ENCODE measurements at places on chromosomes 5 and 9. TPM values are rescaled to one million over a fixed set of nuclear protein-coding genes. Genes with fewer than 3 reads are reported as not detected.
A peak's percentile ranks its signal among the peaks of the same experiment; 100 is the strongest.

DNA sequence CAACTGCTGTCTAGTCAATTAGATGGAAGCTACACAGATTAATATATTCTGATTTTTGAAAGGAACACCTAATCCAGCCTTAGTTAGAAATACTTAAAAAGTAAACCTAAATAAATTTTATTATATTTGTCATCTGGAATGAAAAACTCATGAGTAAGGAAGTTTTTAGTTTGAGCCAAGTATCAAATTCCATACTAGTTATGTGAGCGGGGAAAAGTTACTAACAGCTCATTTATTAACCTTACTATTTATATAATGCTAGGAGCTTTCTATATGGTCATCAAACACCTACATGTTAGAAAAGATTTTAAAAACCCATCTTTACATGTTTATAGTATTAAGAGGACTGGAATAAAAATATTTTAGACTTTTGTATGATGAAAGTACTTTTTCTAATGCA is 41.6 kb upstream of the POU5F2 start:
- no peak for DNase-seq

DNA sequence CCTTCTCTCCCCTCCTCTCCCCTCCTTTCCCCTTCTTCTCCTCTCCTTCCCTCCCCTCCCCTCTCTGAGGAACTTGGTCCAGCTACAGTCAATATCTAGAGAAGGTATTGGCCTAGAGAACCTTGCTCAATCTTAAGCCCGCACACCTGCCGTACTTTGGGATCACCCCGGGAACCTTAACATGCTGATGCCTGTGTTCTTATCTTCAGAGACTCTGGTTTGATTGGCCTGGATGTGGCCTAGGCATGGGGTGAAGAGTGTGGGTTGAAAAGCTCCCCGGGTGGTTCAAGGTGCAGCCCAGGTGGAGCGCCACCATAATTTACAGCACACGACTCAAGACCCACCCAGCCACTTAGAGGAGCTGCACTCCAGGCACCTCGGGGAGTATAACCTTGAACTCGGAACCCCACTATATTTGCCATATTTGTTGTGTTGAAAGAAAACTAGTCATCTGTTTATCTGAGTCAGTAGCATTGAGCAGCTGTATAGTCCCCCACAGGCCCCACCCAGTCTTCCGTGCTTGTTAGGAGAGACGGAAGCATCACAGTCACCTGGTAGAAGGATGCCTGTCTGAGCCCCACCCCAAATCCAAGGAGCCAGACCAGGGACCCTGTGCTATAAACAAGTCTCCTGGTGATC is 14.4 kb upstream of the PHF19 start:
- DNase-seq, result no peak

GRCh38 chr5:115396688-115397087 is 100.2 kb upstream of the CCDC112 start:
- DNase-seq, result no peak

DNA sequence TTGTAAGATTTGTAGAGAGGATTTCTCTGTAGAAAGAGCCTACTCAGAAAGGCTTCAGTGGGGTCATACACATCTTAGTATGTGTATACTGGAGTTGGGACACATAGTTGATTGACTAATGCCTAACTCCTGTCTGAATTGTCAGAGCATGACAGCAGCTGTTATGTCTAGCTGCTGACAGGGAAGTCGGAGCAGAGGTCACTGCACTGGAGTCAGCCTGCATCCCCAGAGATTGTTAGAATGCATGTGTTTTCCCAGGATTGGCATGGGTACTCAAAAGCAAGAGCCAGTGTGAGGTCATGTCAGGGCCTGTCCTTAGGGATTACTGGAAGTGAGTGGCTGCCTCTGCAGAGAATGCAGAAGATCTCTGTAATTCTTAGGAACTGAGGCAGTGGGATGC is 82.7 kb downstream of the ITGA1 start:
- no peak for DNase-seq

- DNase-seq, result no peak
These were observed 80.0 kb downstream of the SV2C start for GRCh38 chr5:76163111-76163628.

Gene FLT4
- 7.2 TPM for total RNA-seq

GRCh38 chr5:10987925-10988504 is 227.0 kb upstream of the DAP start:
- DNase-seq, result peak; percentile 85

- no peak for DNase-seq
These were observed 4.1 kb downstream of the EQTN start for GRCh38 chr9:27292659-27293405.

GRCh38 chr5:14414656-14415023 is 167.0 kb upstream of the OTULINL start:
- DNase-seq, result no peak

DNA sequence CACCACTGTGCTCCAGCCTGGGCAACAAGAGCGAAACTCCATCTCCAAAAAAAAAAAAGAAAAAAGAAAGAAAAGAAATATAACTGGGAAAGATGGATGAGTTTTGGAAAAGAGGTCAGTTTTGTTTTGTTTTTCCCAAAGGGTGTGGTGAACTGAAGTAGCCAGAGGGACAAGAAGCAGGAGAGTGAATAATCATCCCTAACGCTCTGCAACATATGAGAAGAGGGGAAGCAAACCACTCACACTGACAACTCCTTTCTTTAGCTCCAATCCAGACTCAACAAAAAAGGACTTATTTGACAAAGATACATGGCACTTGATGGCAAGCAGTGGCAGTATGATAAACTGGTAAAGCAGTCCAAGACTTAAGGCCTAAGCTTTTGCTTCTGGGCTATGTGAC is 176.1 kb upstream of the HMHB1 start:
- DNase-seq, result no peak

DNA sequence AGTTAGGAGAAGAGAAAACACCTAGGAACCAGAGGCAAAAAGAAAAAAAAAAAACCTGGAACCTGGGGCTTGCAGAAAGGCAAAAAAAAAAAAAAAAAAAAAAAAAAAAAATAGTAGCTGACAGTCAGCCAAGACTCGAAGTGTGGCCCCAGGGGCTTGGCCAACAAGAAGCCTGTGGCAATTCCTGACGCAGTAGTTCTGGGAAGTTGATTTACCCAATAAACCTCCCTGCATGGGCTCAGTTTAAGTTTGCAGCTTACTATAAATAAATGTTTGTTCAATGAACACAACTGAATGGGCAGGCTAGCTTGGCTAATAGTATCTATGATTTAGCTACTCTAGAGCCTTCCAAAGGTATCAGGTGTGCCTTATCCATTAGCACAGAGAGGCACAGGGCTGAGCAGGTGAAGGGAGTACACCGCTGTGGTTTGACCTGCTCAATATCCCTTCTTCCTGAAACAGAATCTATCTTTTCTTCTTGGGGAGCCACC is 21.3 kb upstream of the GLRX start:
- no peak for DNase-seq

Gene COL15A1
- not detected for total RNA-seq

- no peak for DNase-seq
These were observed 328.0 kb downstream of the MSX2 start for GRCh38 chr5:175052351-175052750.

GRCh38 chr5:133918731-133919130 is 49.7 kb downstream of the C5orf15 start:
- DNase-seq, result peak; percentile 56
